Colonic mucosa (tissue), 4 donors: ENCODE measurements at places on chromosomes 2 and 18.

- no peaks in the 10 kb centered on the region for H3K36me3 ChIP-seq
- peak overlapping the region; percentile 54 for H3K27ac ChIP-seq
- H3K4me3 ChIP-seq: no peak overlapping the region
- H3K4me1 ChIP-seq: no peaks in the 10 kb centered on the region
- H3K27me3 ChIP-seq: no peaks in the 10 kb centered on the region
Observed at GRCh38 chr2:98454500-98455235, 10.0 kb downstream of the INPP4A start.

GRCh38 chr2:98457045-98457696 is 12.5 kb downstream of the INPP4A start:
- no peaks in the 10 kb centered on the region for H3K36me3 ChIP-seq
- H3K27ac ChIP-seq: no peak overlapping the region
- DNase-seq: no peak
- H3K4me3 ChIP-seq: no peak overlapping the region

- no peaks in the 10 kb centered on the region for H3K36me3 ChIP-seq
- no peak overlapping the region for H3K4me3 ChIP-seq
- no peaks in the 10 kb centered on the region for H3K4me1 ChIP-seq
- no peak for DNase-seq
- no peak overlapping the region for H3K27ac ChIP-seq
- H3K27me3 ChIP-seq: no peaks in the 10 kb centered on the region
Observed at GRCh38 chr2:107931412-107931811, 54.9 kb upstream of the SLC5A7 start.

GRCh38 chr2:66516499-66516898 is 81.6 kb downstream of the MEIS1 start:
- H3K36me3 ChIP-seq: no peaks in the 10 kb centered on the region
- H3K27ac ChIP-seq: no peak overlapping the region
- H3K27me3 ChIP-seq: no peaks in the 10 kb centered on the region
- H3K4me3 ChIP-seq: no peak overlapping the region
- no peak for DNase-seq
- no peaks in the 10 kb centered on the region for H3K4me1 ChIP-seq

GRCh38 chr2:240922245-240922981 is 16.3 kb downstream of the CROCC2 start:
- no peaks in the 10 kb centered on the region for H3K36me3 ChIP-seq
- no peak overlapping the region for H3K4me3 ChIP-seq
- no peak for DNase-seq
- H3K27me3 ChIP-seq: no peaks in the 10 kb centered on the region

- no peak overlapping the region for H3K4me3 ChIP-seq
- no peaks in the 10 kb centered on the region for H3K36me3 ChIP-seq
- no peaks in the 10 kb centered on the region for H3K27me3 ChIP-seq
- DNase-seq: no peak
Observed at GRCh38 chr2:213317929-213318328, 33.7 kb downstream of the SPAG16 start.

GRCh38 chr2:101577173-101577572 is 102.3 kb upstream of the RFX8 start:
- no peak overlapping the region for H3K4me3 ChIP-seq
- H3K4me1 ChIP-seq: no peaks in the 10 kb centered on the region
- DNase-seq: no peak
- H3K27me3 ChIP-seq: no peaks in the 10 kb centered on the region
- no peak overlapping the region for H3K27ac ChIP-seq

DNA sequence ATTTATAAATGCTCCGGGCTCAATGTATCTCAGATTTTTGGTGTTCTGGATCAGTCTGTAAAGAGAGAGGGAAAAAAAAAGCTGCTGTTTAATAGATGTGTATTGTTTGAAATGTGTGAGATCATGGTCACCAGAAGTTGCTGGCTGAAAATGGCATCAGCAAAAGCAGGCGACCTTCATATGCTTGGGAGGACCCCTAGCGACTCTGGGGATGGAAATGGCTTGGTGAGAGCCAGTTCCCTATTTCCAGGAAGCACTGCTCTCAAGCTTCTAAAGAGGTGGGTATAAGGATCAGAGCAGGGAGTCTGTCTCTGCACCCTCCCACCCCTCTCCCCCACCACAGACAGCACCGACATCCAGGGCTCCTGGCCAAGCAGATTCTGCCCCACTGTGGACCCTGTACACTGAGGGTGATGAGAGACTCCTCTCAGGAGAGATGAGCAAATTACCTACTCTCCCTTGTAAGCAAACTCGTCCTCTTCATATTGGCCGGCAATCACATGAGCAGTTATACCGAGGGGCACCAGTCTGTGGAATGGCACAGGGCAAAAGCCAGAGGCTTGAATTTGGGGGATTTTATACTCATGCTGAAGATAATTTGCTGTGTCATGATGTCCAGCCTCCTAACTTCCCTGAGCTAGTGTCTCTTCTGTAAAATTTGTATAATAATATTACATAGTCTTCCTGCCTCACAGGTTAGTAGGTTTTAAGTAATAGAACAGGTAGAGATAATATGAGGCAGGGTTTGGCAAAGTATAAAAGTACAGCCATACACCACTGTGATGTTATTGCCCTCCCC is 29.6 kb downstream of the LHCGR start:
- no peak overlapping the region for H3K27ac ChIP-seq
- no peak for DNase-seq
- H3K36me3 ChIP-seq: no peaks in the 10 kb centered on the region
- H3K27me3 ChIP-seq: no peaks in the 10 kb centered on the region
- H3K4me1 ChIP-seq: no peaks in the 10 kb centered on the region
- no peak overlapping the region for H3K4me3 ChIP-seq

DNA sequence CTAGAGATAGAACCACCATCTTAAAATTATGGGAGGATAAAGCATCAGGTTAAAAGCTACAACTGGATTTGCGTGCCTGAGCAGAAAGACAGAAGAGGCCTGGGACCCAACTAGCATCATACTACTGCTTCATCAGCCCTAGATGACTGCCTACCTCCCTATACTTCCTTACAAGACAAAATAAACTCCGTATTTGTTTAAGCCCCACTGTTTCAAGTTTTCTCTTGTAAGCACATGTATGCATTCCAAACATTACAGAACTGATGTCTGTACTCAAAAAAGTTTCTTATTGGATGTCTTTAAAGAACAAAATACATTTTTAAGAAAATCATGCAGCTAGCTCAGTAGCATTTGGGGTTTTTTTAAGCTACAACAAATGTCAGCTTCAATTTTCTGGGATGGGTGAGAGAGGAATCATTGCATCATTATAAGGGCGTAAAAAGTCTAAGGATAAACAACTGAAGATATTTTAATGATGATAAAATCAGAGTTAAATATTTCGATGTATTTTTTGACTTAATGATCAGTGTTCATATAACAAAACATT is 213.1 kb downstream of the EXOC6B start:
- H3K27me3 ChIP-seq: no peaks in the 10 kb centered on the region
- H3K27ac ChIP-seq: no peak overlapping the region
- no peaks in the 10 kb centered on the region for H3K36me3 ChIP-seq
- no peak overlapping the region for H3K4me3 ChIP-seq
- no peaks in the 10 kb centered on the region for H3K4me1 ChIP-seq
- DNase-seq: no peak

DNA sequence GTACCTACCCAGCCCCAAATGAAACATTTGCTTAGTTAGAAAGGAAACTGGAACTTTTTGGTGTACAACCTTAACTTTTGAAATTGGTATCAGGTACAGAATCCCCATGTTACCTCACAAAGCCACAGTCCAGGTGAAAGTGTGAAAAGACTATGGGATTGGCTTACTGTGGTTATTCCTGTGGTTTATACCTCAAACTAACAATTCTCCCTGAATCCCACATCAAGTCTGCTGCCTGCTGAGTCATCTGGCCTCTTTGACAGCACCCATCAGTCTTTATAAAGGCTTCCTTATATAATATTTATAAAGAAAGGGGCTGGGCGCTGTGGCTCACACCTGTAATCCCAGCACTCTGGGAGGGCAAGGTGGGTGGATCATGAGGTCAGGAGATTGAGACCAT is 164.6 kb downstream of the TMEM247 start:
- no peak for DNase-seq
- H3K27me3 ChIP-seq: no peaks in the 10 kb centered on the region
- H3K36me3 ChIP-seq: no peaks in the 10 kb centered on the region
- no peaks in the 10 kb centered on the region for H3K4me1 ChIP-seq

DNA sequence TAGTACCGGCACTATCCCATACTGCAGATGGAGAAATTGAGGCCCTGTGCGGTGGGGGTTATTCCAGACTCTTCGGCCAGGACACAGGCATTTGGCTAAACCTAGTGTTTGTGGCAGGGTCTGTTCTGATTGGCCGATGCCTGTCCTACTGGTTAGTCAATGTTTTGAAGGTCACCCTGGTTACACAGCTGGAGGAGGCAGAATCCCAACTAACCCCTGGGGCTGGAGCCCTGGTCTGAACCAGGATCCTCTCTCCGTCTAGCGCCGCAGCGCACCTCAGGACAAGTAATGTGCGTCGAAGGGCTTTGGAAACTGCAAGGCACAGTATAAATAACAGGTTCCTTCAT is 19.4 kb downstream of the TEX44 start:
- H3K27ac ChIP-seq: peak overlapping the region; percentile 94
- no peaks in the 10 kb centered on the region for H3K36me3 ChIP-seq
- H3K4me3 ChIP-seq: no peak overlapping the region
- peak; percentile 49 for DNase-seq
- H3K4me1 ChIP-seq: peaks cover 33% of the 10 kb centered on the region

DNA sequence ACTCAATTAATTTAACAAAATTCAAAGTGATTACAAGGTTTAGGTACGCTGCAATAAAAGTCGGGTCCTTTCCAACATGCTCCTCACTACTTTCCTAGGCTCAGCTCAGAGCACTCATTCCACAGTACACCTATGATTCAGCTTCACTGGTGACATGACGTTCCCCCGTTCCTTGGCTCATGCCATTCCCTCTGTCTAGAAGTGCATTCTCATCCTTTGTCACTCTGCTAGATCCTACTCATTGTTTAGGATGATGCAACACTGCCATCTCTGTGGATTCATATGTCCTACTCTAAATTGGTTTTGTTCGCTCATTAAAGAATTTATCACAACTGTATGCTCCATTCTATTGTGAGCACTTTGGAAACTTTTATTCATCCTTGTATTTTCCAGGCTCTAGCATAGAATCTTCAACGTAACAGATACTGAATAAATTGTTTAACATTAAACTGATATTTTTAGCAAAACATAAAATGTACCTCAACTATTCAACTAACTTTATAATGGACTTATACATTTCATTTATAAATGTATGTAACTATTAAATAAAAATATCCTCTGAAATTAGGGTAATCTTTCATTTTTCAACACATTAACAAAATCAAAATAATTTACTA is 78.6 kb downstream of the FAM228A start:
- DNase-seq: no peak
- H3K27me3 ChIP-seq: no peaks in the 10 kb centered on the region
- no peak overlapping the region for H3K4me3 ChIP-seq
- no peaks in the 10 kb centered on the region for H3K4me1 ChIP-seq

DNA sequence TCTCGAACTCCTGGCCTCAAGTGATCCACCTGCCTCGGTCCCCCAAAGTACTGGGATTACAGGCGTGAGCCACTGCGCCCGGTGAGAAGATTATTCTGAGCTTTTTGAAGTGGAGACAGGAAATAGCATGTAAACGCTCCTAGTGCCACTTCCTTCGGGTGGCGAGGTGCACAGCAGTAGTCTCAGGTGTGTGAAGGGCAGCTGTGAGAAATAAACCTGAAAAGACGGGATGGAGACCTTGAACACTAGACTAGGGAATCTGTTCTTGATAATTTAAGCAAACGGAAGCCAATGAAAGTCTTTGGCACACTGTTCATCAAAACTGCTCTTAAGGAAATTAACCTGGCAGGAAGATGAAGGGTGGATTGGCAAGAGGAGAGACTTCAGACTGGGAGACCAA is 439 bp upstream of the PLEKHH2 start:
- H3K4me1 ChIP-seq: no peaks in the 10 kb centered on the region
- no peak for DNase-seq
- H3K27ac ChIP-seq: no peak overlapping the region
- no peaks in the 10 kb centered on the region for H3K36me3 ChIP-seq
- H3K4me3 ChIP-seq: peak overlapping the region; percentile 66
- peaks cover 6% of the 10 kb centered on the region for H3K27me3 ChIP-seq

DNA sequence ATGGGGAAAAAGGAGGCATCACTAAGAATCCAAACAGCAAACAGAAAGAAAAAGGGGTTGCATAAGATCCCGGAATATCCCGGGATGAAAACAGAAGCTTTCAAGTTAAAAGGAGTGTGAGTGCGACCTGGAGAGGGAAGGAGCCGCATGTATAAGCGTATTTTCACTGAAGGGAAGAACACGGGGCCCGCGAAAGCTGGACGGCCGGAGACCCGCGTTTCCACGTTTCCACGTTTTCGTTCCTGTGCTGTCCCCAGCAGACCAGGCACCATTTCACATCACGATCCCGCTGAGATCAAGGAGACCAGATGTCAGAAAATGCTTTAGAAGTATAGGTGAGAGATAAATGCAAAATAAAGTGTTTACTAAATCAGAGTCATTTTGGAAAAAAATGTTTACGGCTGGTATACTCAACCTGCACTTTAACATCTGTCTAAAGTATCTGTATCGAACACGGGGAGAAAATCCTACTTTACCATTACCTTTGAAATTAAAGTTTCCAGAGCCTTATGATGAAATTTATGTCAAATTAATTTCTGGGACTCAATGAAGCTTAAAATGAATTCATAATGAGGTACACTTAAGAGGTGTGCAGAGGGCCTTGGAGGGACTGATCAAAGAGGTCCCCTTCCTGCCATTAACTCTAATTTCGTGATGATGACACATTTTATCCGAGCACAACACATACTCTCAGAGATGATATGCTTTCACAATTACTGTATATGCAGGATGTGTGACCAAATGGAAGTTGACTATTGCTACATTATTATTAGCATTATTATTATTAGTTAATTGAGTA is 71.0 kb upstream of the SALL3 start:
- no peak for DNase-seq
- no peaks in the 10 kb centered on the region for H3K4me1 ChIP-seq
- no peaks in the 10 kb centered on the region for H3K27me3 ChIP-seq
- H3K27ac ChIP-seq: no peak overlapping the region
- H3K4me3 ChIP-seq: no peak overlapping the region

- H3K4me3 ChIP-seq: no peak overlapping the region
- H3K27me3 ChIP-seq: no peaks in the 10 kb centered on the region
- no peak for DNase-seq
- no peaks in the 10 kb centered on the region for H3K4me1 ChIP-seq
- no peak overlapping the region for H3K27ac ChIP-seq
- no peaks in the 10 kb centered on the region for H3K36me3 ChIP-seq
Observed at GRCh38 chr2:56107502-56108220, 76.1 kb upstream of the CCDC85A start.

- H3K27ac ChIP-seq: no peak overlapping the region
- no peak overlapping the region for H3K4me3 ChIP-seq
- no peaks in the 10 kb centered on the region for H3K27me3 ChIP-seq
- no peaks in the 10 kb centered on the region for H3K36me3 ChIP-seq
Observed at GRCh38 chr2:140550821-140551220, 1580.0 kb downstream of the LRP1B start.

DNA sequence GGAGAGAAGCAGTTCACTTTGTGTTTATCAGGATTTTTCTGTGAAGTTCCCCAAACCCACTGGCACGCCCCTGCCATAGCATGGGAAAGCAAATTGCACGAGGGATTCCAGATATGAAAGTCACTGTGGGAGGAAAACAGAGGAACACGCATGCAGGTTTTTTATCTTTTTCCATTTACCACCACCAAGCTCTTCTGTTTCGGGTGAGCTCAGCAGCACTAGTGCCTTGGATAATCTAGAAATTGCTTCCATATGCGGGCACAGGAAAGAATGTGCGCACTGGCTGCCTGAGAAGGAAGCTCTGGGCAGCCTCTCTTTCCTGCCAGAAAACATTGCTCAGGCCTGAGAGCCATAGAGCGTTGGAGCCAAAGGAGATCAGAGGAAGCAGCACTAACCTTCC is 65.9 kb upstream of the WIPF1 start:
- no peaks in the 10 kb centered on the region for H3K27me3 ChIP-seq
- no peaks in the 10 kb centered on the region for H3K4me1 ChIP-seq
- H3K27ac ChIP-seq: peak overlapping the region; percentile 34
- no peak for DNase-seq
- H3K36me3 ChIP-seq: no peaks in the 10 kb centered on the region
